ENCODE measurements at places on chromosomes 1 and 21.
A peak's percentile ranks its signal among the peaks of the same experiment; 100 is the strongest.

- DNase-seq = no peak
These were observed 6.5 kb upstream of the OLIG1 start for GRCh38 chr21:33063375-33063883.

DNA sequence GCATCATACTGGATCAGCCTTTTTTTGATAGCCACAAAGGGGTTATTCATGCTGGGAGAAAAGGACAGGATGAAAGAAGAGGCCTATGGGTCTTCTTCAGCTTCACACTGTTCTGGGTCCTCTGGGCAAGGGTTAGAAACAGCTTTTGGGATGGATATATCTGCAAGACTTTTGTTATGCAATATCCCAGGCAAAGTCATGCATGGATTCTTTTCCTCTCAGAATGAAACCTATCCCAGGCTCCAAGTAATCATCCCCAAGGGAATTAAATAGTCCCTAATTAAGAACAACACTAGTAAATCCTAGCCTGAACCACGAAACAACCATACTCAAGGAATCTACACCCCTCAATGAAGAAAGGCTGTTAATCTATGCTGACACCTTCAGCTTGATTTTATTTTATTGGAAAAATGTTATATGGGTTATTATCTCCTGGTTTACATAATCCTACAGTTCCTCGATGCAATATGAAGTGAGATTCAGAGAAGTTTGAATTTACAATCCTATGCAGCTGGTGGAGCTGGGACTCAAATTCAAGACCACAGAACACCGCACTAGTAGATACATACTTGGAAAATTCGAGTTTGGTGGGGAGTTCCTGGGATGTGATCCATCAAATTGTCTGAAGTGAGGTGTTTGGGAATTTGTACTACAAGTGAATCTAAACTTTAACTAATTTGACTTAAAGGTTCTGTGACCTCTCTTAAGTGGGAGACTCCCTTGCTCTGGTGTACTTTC, 338.6 kb downstream of the TBX15 start:
- DNase-seq = peak; percentile 9

DNA sequence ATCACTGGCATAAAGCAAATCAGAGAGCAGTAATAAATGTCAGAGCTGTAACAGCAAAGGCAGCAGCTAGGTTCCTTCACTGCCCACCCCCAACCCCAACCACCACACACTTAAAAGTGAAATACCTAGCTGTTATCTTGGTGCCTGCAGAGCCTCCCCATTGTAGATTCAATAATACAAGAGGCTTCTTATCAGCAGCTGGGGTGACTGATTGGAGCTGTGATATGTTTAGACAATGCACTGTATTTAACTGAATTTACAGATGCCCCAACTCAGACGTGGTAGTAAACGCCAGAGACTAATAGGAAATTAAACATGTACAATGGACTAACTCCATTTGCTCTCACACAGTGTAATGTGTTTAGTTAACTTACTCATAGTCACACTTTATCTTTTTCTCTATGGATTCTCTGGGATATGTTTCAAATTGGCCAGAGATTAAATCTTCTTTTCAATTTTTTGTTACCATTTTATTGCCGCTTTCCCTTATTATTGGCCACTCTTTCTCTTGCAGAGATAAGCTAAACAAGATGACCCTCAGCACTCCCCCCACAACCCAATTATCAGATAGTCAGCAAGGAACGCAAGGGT, 117.1 kb downstream of the ESRRG start:
- no peak for DNase-seq

DNA sequence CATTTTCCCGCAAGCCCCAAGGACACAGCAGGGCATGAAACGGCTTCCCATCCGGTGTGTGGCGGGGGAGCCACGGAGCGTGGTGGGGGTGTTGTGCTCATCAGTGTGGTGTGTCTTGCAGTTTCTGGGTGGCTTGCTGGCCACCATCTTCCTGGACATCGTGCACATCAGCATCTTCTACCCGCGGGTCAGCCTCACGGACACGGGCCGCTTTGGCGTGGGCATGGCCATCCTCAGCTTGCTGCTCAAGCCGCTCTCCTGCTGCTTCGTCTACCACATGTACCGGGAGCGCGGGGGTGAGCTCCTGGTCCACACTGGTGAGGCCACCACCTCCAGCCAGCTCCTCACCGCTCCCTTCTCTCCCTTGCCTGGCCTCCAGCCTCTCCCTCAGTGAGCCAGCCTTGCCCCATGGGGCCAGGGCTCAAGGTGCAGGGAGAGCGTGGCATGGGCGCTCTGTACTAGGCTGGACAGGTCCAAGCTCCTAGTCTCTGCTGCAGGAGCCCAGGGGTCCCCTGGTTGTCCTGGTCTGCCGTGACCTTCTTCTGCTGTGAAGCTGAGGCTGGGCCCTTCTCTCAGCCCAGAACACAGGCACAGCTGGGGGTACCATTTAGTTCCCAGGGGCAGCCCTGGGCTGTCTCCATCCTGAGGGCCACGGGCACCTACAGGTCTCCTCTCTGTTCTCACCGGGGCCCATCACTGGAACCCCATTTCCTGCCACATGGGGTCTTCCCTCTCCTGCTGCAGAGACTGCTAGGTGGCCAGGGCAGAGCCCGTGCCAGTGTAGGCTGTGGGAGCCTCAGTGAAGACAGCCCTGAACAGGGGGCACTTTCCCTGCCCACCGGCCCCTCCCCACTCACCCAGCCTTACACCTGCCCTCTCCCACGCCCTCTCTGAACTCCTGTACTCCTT, 12.6 kb downstream of the AGTRAP start:
- DNase-seq = no peak

DNA sequence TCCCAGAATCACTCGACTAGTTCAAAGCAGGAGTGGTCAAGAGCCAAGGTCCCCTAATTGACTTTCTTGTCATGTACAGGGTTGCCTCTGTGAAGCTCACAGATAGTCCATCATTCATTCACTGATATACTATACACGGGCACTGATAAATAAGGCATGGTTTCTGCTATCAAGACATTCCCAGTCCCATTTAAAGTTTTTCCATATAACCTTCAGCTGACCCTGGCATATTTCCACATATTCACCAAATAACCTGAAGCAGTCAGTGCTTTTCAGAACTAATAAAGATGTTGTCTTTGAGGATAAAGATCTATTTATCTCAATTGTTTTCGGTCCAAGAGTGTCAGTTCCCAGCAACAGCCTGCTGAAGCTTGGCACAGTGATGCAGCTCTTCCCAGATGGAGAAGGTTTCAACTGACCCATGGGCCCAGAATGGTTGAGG, 173.4 kb downstream of the ZZZ3 start:
- no peak for DNase-seq

DNA sequence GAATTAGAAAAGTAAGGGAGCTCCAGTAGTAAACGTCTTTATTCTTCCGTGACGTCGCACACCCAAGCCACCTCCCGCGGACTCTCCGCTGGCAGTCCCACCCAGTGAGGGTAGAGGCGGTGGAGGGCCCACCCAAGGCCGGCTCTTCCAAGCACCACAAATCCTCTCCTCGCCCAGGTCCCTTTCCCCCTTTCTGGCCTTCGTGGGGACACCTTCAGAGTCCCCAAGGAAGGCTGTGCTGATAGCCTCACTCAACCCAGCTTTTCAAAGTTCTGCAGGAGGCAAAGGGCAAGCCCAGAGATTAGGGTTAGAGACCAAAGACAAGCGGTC, 349 bp upstream of the GPN2 start:
- no peak for DNase-seq

DNA sequence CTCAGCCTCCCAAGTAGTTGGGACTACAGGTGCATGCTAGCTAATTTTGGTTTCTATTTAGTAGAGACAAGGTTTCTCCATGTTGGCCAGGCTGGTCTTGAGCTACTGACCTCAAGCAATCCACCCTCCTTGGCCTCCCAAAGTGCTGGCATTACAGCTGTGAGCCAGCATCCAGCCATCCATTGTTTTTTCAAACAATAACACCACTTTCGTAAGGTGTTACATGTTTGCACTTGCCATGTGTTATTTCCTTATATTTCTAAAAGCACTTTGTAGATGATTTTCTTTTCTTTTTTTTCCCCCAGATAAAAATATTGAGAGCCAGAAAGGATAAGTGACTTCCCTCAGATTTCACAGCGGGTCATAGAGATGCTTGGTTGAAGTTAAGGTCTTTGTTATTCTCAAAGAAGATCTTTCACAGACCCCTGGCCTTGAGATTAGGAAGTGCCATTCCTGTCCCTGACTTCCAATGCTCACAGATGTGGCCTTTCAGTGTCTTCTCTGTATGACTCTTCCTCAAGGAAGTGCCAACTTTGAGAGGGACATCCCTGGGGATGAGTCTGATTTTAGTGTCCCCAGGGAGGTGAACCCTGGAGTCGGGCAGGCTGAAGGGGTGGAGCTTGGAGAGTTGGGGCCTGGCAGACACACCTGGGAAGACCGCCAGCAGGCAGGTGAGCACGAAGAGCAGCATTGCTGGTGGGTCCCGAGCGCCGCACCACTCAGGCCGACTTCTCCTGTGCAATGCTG, 6.3 kb downstream of the PIGR start:
- DNase-seq = no peak

DNA sequence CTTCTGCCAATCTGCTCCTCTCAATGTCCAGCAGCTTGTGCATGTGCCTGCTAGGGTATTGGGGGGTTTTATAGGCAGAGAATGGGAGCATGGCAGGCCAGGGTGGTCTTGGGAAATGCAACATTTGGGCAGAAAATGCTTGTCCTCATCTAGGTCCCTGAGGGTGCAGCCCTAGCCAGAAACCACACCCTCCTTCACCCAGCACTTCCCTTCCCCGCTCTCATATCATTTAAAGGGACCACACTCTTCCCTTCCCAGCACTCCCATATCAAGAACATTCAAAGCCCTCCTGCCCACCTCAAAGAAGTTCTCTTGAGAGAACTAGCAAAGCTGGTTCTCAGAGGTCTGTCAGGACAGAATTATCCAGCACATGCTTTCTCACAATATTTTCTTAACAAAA, 62.1 kb downstream of the HSD3B1 start:
- no peak for DNase-seq

- DNase-seq = no peak
These were observed 1038.3 kb downstream of the KCNT2 start for GRCh38 chr1:195569934-195570333.

- DNase-seq = no peak
These were observed 58.0 kb downstream of the OLFM3 start for GRCh38 chr1:101938681-101939080.

DNA sequence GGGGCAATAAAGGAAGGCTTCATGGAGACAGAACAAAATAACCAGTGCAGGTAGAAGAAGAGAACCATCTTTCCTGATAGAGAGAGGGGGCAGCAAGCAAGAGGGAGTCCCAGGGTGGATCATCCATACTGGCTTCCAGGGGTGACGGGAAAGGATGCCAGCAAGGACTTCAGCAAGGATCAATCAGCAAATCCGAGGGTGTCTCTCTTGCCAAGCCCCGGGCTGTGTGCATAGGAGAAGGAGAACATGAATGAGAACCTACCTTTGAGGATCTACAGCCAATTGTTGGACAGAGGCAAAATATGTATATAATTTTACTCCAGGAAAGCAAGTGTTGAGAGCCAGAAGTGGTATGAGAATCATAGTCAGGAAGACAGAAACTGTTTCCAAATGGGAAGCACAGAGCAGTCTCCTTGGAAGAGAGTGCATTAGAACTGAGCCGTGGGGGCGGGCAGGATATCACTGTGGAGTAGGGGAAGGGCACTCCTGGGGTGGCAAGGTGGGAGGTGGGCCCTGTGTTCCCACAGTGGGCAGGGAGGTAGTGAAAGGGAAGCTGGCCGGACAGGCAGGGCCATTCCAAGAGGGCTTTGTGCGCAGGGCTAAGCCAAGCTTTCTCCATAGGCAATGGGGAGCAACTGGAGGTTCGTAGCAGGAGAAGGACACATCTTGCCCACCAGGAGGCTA, 1.1 kb upstream of the S100A9 start:
- no peak for DNase-seq

GRCh38 chr1:184905601-184906322, 68.5 kb downstream of the NIBAN1 start:
- no peak for DNase-seq

- no peak for DNase-seq
These were observed 10.7 kb upstream of the MATN1 start for GRCh38 chr1:30734106-30734505.

DNA sequence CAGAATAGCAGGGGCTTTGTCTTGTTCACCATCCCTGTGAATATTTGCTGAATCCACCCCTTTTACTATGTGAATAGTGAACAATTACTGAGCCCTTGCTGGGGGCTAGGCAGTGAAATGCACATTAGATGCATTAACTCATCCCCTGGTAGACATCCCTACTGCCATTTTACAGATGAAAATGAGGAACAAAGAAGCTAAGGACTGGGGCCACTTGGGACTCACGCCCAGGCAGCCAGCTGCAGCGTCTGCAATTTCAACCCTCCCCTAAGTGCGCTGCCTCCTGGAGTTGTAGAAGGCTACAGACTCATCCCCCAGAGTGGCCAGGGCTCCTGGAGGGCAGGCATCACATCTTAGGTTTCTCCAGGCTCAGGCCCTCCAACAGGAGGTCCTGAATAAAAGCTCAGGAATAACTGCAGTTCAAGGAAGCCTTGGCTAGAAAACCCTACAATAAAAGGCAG, 31.6 kb downstream of the CAPZB start:
- no peak for DNase-seq

- DNase-seq = no peak
These were observed 15.4 kb upstream of the RNU1-4 start for GRCh38 chr1:16724718-16725438.

DNA sequence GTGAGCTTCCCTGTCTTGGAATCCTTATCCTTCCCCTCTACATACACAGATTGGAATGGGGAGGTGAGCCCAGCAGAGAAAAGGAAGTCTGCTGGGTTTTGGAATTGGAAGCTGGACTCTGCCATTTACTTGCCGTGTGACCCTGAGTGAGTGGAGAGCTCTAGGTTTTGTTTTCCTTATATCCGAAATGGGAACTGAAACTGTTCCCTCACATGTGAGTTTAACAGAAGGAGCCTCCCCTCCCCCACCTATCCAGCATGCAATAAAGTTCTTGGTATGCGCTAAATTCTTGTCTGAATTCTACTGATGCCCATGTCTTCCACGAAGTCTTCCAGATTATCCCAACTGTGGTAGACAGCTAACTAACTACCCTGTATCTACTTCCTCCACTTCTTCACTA, 58.7 kb downstream of the NENF start:
- DNase-seq = no peak

- no peak for DNase-seq
These were observed 30.9 kb upstream of the ANGPTL7 start for GRCh38 chr1:11158291-11158690.

DNA sequence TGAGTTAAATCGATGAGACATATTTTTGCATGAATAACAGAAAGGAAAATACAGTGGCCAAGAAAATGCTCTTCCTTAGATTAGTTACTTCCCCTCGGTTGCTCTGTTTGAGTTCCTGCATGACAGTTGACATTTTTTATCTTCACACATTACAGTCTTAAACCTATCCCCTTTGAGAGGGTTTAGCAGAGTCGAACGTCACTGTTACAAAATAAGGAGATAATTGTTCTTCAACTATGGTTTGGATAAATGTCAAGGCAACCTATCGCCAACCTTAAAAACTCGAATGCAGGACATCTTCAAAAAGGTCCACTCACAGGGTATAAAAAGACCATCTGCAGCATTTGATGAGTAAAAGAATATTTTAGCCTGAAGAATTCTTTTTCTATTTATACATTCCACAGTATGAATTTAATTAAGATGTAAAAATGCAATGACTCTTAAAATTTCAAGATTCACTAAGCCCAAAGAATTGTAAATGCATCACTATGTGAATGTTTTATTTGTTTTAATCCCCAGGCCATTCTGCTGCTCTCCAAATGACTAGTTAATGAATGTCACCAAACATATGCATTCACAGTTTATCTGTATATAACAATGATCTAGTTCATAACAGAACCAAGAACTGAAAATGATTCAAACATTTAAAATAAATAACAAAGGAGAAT, 68.9 kb upstream of the COL11A1 start:
- no peak for DNase-seq

Data from fibroblast of skin of left quadriceps (primary cell).